Naive thymus-derived CD4-positive, alpha-beta T cell (primary cell): ENCODE measurements at places on chromosomes 11 and 22. TPM values are rescaled to one million over a fixed set of nuclear protein-coding genes. Genes with fewer than 3 reads are reported as not detected.
A peak's percentile ranks its signal among the peaks of the same experiment; 100 is the strongest.

Gene IFT27
- polyA plus RNA-seq, result 10.1 TPM

DNA sequence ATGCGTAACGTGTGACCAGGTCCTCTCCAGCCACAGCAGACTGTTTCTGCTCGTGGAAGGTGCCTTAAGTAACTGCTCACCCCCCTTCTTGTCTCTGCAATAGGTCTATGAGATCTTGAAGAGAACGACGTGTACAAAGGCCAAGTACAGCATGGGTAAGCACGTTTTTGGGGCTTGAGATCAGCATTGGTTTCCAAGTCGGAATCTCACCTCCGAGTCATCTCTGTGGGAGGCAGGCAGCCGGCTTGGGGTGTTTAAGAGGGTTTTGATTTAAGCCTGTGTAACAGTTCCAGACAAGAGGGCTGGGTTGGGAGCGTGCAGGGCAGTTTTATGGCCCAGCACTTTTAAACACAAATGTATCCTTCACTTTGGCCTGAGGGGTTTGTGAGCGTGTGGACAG, 30.1 kb downstream of the ANO1 start:
- DNase-seq, result no peak

DNA sequence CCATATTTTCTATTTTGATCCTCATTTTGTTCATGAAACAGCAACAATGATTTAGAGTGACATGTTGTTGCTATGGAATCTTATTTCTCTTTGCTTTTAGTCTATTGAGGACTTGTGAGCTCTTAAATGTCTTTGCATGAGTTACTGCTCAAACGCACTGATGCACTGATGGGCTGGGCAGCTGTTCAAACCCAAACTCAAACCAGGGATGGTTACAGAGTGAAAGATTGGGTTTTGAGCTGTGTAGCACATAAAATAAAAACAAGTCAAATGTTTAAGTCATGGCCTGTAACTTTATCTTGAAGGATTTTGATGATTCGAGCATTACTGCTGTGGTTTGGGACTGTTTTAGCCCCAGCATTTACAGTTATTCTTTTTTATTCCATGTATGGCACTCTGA, 20.1 kb upstream of the NCAM1 start:
- no peak for DNase-seq

DNA sequence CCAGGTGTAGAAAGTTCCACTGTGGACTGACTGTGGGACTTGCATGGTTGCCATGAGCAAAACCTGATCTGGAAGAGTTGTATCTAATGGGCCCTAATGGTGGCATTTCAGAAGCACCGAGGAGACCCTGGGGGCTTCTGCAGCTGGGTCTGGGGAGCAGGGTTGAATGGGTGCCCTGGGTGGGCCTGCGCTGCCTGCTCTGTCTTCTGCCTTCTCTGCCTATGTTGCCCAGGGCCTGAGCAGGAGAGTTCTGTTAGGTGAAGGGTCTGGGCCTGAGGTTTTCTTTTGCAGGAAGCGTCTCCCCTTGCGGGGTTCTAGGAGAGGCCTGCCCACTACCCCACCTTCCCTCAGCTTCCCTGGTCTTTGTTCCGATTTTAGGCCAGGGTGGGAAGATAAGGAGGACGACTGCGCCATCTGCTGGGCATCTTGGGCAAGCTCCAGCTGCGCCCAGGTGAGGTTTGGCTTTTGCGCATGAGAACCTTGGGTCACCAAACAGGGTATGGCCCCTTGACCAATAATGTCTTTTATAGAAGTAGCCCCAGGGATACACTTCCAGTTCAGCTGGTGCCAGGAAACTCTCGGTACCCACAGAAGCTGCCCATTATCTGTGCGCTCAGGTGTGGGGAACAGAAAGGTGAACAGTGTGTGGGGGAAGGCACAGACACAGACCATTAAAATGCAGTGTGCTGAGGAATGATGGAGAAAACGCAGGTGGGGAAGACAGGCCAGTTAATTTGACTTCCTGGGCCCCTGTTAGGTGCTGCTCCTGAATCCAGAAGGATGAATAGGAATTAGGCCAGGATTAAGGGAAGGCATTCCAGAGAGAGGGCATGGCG, 23.2 kb downstream of the COMMD9 start:
- DNase-seq, result peak; percentile 58

Gene MMP27
- not detected for polyA plus RNA-seq

GRCh38 chr11:29629286-29629685, 387.5 kb downstream of the KCNA4 start:
- DNase-seq, result no peak
